Epithelial cell of proximal tubule (primary cell): ENCODE measurements at places on chromosomes 12 and 14.

DNA sequence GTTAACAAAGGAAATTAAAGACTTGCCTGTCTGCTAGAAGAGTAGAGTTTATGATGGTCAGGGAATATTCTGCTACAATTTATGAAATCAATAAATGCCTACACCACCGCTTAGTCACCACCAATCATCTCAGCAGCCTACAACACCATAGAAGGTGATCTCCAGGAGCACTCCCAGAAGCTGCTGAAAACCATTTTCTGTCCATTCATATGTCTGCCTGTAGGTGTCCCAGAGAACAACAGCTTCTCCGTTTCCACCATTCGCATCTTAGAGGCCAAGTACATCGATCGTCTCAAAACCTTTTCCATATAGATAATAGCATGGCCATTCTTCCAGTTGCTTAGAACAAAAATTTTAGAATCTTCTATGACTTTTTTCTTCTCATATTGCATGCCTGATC lies 303.4 kb downstream of the KCNC2 start:
- no peak for DNase-seq

- no peak for DNase-seq
Observed at GRCh38 chr14:71467361-71467811, 464.8 kb upstream of the RGS6 start.

DNA sequence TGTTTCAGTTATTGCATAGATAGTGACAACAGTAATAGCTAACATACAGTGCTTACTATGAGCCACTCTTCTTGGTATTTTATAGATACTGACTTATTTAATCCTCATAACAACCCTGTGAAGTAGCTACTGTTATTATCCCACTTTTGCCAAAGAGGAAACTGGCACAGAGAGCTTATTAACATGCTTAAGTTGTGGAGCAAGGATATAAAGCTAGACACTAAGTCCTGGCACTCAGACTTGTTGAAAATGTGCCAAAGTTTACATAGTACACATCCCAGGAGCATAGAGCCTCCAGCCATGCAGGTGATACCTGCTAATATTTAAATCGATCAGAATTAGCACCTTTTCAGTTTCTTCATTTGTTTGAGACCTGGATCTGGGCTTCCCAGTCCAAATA lies 41.8 kb downstream of the VEZT start:
- DNase-seq: no peak

DNA sequence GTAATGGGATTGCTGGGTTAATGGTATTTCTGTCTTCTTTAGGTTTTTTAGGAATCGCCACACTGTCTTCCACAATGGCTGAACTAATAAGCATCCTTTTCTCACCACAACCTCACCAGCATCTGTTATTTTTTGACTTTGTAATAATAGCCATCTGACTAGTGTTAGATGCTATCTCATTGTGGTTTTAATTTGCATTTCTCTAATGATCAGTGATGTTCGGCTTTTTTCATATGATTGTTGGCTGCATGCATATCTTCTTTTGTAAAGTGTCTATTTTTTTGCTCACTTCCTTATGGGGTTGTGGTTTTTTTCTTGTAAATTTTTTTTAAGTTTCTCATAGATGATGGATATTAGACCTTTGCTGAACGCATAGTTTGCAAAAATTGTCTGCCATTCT lies 377.9 kb downstream of the GALC start:
- no peak for DNase-seq

GRCh38 chr12:77686760-77687159 lies 143.9 kb upstream of the NAV3 start:
- no peak for DNase-seq

- no peak for DNase-seq
Observed at GRCh38 chr14:43983721-43984120, 523.4 kb downstream of the FSCB start.

- DNase-seq: peak; percentile 63
Observed at GRCh38 chr14:50835280-50835679, 4.3 kb upstream of the NIN start.

GRCh38 chr12:46265734-46266133 lies 3.1 kb downstream of the SLC38A1 start:
- no peak for DNase-seq

- no peak for DNase-seq
Observed at GRCh38 chr14:88519907-88520306, 34.9 kb downstream of the PTPN21 start.

DNA sequence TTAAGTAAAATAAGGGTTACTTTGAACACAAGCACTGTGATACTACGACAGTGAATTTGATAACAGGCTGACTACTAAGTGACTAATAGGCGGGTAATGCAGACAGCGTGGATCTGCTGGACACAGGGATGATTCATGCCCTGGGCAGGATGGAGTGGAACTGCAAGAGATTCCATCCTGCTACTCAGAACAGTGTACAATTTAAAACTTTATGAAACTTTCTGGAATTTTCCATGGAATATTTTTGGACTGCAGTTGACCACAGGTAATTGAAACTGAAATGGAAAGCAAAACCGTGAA lies 46.0 kb downstream of the YEATS4 start:
- peak; percentile 70 for DNase-seq

GRCh38 chr14:96861568-96862310 lies 64.6 kb downstream of the VRK1 start:
- no peak for DNase-seq

- no peak for DNase-seq
Observed at GRCh38 chr12:122012184-122012583, 9.5 kb upstream of the BCL7A start.

DNA sequence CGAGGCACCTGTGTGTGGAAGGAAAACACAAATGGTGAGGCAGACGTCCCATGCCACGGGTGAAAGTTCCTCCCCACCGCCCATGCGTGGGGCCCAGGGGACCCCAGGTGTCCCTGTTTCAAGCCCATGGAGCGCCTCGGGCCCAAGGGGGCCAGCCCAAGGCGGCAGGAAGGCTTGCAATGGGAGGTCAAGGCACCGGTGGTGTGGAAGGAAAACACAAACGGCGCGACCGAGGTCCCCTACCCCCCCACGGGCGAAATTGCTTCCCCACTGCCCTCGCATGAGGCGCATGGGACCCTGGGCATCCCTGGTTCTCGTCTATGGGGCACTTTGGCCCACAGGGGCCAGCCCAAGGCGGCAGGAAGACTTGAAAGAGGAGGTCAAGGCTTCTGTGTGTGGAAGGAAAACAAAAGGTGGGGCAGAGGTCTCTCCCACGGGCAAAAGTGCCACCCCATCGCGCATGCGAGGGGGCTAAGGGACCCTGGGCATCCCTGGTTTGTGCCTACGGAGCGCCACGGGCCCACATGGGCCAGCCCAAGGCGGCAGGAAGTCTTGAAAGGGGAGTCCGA lies 379.4 kb downstream of the ALG10 start:
- no peak for DNase-seq
